ENCODE measurements at places on chromosomes 3 and 15.

DNA sequence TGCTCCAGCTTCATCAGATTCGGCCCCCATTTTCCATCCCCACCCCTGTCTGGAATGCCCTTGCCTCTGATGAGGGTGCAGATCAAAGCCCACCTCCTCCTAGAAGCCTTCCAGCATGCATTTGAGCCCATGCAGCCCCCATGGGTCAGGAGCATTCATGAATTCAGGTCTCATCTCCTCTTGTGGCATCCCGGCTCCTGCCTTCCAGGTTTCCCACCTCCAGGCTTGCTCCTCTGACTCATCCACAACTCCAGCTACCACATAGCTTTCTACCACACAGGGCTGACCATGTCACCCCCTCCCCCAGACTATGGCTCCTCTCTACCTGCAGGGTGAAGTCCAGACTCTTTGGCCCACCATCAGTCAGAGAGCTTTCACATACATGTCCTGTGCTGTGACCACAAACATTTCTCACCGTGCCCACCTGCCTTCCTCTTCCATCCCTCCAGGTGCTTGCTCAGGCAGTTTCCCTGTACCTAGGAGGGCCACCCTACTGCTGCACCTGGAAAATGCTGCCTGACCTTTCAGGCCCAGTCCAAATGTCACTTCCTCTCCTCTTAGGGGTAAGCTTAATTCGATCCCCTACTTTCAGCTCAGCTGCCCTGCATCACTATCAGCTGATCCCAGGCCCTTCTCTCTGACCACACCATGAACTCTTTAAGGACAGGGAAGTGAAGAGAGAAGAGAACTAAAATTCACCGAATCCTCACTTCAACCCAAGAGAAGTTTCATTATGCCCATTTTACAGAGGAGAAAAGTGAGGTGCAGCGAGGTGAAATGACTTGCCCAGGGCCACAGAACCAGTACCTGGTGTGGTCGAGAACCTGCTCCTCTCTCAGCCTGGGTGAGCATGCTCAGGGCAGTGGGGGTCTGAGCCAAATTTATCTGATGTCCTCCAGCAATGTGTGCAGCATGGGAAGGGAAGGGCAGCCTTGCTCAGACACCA, 13.7 kb upstream of the FGD5 start:
- no peak for DNase-seq

- no peak for DNase-seq
These were observed 981.9 kb downstream of the FHIT start for GRCh38 chr3:60269377-60269776.

GRCh38 chr3:154889227-154889634, 190.9 kb upstream of the MME start:
- no peak for DNase-seq

DNA sequence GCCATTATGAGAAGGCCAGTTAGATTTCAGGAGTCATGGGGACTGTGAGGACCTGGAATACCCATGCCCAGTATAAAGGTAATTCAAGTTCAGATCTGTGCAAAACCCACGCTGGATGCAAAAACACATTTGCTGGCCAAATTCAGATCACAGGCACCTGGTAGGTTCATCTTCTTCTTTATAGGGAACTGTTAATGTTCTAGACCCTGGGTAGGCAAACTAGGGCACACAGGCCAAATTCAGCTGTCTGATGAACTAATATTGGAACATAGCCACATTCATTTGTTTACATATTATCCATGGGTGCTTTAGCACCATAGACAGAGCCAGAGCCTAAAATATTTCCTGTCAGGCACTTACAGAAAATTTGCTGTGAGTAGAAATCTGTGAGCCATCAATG, 241.4 kb downstream of the PTPRG start:
- DNase-seq, result no peak

DNA sequence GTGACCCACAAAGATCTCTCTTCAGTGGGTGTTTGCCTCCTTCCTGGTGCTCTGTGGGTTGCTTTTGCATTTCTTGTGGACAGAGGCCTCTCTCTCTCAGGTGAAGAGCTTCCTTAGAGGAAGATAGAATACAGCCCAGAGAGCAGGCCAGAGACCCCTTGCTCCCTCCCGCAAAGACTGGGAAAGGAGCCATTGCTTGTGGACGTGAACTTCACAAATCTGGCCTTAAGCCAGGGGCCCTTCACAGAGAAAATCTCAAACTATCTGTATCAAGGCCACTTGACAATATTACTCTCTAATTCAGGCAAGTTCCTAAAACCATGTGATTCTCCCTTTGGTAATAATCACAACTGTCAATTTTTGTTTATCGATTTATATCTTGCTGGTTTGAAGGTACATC, 30.4 kb upstream of the CLK3 start:
- DNase-seq, result no peak

- no peak for DNase-seq
These were observed 41.0 kb upstream of the TP63 start for GRCh38 chr3:189590223-189590622.

DNA sequence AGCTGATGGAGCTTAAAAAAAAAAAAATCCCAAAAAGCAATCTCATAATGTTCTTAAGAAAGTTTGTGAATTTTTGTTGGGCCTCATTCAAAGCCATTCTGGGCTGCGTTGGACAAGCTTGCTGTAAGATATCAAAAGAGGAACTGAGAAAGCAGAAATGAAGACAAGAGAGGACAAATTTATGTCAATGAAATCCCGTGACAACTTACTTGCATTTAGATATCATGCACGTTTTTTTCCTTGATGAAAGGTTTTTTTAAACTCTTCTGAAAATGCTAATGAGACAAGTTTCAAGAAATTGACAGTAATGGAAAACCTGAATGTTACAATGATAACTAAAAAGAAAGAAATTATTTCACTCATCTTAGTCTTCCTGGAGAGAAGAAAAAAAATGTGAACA, 662.9 kb downstream of the SQOR start:
- DNase-seq, result no peak

DNA sequence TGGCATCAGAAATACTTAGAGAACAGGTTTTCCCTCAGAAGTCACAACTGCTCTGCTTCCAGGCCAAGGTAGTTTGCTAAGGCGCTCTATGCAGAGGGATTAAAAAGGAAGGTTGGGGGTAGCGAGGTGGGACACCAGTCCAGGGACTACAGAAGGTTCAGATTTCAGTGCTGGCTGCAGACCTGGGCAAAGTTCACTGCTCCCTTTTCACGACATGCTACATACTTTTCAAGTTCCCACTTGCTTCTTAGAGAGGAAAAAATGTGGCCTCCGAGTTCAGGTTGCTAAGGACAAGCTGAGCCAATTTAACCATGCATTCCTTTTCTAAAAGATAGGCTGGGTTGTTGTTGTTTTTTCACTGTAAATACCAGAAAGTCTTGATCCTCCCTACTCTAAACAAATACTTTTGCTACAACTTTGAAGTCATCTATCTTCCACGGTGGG, 158.6 kb upstream of the NR2F2 start:
- DNase-seq, result no peak

- DNase-seq, result no peak
These were observed 368.4 kb upstream of the IL12A start for GRCh38 chr3:159620281-159620680.

GRCh38 chr3:29555590-29555989, 274.7 kb downstream of the RBMS3 start:
- no peak for DNase-seq

- DNase-seq, result no peak
These were observed 198.8 kb upstream of the MCTP2 start for GRCh38 chr15:94032571-94032970.

GRCh38 chr3:112002096-112002971, 3.6 kb downstream of the TAGLN3 start:
- DNase-seq, result peak; percentile 61

DNA sequence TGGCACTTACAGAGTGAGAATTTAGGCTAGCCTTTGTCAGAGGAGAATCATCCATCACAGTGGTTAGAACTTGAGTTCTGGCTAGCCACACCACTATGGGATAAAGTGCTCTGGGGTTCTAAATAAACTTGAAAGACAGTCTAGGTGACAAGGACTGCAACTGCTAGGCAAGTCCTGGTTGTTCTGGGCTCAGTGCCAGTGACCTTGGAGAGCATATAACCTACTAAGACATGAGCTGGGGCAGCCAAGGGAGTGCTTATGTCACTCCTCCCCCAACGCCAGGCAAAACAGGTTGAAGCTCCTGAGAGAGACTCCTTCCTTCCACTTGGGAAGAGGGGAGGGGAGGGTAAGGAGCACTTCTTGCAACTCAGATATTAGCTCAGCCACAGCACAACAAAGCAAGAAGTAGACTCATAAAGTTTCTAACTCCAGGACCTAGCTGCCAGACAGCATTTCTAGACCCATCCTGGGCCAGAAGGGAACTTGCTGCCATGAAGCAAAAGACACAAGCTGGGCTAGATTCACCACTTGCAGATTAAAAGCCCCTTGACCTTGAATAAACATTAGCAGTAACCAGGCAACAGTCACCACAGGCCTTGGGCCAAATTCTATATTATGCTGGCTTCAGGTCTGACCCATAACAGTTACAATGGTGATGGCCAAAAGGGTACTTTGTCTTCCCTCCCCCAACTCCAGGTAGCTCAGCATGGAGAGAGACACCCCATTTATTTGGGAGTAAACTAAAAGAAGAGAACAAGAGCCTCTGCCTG, 963.7 kb downstream of the PLOD2 start:
- no peak for DNase-seq

GRCh38 chr3:73409138-73409763, 215.5 kb downstream of the PDZRN3 start:
- DNase-seq, result no peak

DNA sequence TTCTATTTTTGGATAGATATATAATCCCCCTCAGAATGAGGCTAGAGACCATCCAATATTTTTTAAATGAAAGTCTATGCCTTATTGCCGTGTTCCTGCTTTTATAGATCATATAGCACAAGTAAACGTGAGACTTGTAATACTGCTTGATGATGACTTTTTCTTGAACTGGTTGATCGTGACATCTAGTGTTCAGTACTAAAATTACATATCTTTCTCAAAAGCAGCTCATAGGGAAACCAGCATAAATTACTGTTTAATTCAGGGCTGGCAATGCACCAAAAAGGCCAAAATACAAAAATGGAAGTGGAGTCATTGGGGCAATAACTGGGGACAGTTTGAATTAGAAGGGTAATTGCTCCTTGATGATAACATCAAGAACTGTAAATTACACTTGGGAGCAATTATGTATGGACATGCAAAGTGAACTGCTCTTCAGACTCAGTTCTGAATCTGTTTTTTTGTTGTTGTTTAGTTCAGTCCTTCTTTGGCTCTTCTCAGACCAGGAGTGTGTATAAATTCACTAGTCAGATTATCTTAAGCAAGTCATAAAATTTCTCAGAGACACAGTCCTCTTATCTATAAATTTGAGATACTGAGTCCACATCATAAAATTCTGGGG, 325.3 kb downstream of the THSD4 start:
- no peak for DNase-seq

DNA sequence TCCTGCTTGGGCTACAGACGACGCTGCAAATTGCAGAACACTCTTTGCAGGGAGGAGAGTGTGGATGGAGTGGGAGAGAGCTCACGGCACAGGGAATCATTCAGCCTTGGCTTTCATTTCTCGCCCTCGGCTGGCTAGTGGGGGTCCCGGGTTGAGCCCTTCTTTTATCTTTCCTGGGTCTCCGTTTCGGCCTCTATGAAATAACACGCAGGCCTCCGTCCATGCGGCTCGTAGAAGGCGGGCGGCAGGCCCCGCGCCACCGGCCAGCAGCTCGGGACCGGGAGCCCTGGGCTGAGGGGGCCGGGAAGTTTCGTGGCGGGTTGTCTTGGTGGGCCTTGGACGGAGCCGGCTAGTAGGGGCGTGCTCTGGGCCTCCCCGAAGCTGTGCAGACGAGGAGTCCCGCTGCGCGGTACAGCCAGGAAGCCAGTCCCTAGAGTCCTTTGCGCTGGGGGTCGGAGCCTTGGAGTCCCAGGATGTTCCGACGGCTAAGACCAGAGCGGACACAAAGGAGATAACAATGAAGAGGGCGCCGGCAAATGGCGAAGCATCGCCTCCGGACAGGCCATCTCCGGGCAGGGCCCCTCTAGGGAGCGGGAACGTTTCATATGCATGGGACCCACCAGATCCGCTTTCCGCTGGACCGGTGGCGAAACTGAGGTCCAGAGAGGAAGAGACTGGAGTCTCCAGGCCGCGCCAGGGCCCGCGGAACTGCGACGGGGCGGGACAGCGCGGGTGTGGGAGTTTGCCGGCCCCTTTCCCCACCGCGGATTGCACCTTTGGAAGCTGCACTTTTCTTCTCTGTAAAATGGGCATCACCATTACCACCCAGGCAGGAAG, 4.3 kb downstream of the RNU6-1 start:
- DNase-seq, result no peak

- no peak for DNase-seq
These were observed 15.6 kb upstream of the CCDC54 start for GRCh38 chr3:107361633-107362032.

GRCh38 chr3:126816298-126816697, 112.3 kb downstream of the CHCHD6 start:
- no peak for DNase-seq

DNA sequence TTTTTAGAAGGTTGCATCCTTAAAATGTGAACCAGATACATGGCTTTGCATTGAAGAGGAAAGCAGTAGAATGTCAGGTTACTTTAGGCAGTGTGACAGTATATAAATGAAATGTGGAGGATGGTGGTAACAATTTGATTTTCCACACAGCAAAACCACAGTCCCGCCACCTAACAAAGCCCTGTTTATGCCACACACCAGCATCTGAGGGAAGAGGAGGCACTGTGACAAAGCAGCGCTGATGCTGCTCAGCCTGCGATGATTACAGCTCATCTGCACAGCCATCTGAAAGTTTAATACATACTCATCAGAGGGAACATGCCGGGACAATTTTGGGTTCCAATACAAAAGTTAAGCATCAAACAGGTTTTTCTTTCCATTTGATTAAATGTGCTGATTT, 8.9 kb downstream of the RNF7 start:
- DNase-seq, result no peak

GRCh38 chr3:19202303-19202702, 54.0 kb downstream of the KCNH8 start:
- DNase-seq, result no peak

- no peak for DNase-seq
These were observed 64.6 kb downstream of the SNRPN start for GRCh38 chr15:25019434-25019833.

- no peak for DNase-seq
These were observed 61.4 kb upstream of the ADAMTSL3 start for GRCh38 chr15:83592370-83593040.

- no peak for DNase-seq
These were observed 97.4 kb upstream of the CCDC80 start for GRCh38 chr3:112738366-112738765.

- no peak for DNase-seq
These were observed 125.5 kb downstream of the NSMCE3 start for GRCh38 chr15:29143909-29144635.

GRCh38 chr3:6449099-6449498, 411.8 kb upstream of the GRM7 start:
- DNase-seq, result no peak

DNA sequence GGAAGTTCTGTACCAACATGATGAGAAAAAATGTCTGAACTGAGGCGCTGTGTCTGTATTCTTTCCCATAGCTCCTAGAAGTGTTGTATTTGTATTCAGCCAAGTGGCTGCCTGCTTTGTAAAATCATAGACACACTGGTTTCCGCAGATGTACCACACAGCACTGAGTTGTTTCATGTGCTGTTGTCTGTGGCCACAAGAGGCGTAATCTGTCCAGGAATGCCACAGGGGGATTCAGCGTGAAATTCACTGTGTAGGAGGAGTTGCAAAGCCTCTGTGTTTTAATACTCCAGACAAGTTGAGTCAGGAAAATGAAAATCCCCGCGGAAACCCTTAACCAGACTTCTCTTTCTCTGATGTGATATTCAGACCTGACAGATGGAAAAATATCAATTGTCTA, 462.2 kb downstream of the NSUN3 start:
- no peak for DNase-seq
